Umbilical cord (tissue), 2 donors: ENCODE measurements at places on chromosomes 3 and 15. TPM values are rescaled to one million over a fixed set of nuclear protein-coding genes. Genes with fewer than 3 reads are reported as not detected.
A peak's percentile ranks its signal among the peaks of the same experiment; 100 is the strongest.

GP9 gene
- total RNA-seq: 3.6 TPM

SLC28A1 gene
- total RNA-seq: 0.72 TPM

CCR3 gene
- total RNA-seq: 41.7 TPM

BNC1 gene
- 6.3 TPM for total RNA-seq

C3orf22 gene
- 1.7 TPM for total RNA-seq

PP2D1 gene
- total RNA-seq: 2.9 TPM

DNA sequence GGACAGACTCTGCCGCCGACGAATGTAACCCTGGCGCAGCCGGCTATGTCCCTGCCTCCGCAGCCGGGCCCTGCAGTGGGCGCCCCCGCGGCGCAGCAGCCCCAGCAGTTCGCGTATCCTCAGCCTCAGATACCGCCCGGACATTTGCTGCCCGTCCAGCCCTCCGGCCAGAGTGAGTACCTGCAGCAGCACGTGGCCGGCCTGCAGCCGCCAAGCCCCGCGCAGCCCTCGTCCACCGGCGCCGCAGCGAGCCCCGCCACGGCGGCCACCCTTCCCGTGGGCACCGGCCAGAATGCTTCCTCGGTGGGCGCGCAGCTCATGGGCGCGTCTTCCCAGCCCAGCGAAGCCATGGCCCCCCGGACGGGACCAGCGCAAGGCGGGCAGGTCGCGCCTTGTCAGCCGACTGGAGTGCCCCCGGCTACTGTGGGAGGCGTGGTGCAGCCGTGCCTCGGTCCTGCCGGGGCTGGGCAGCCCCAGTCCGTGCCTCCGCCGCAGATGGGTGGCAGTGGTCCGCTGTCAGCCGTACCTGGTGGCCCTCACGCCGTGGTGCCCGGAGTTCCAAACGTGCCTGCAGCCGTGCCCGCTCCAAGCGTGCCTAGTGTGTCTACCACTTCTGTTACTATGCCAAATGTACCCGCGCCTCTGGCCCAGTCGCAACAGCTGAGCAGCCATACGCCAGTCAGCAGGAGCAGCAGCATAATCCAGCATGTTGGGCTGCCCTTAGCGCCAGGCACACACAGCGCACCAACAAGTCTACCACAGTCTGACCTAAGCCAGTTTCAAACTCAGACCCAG, 2.4 kb downstream of the TSC22D2 start:
- DNase-seq: peak; percentile 49

SEMA3F gene
- total RNA-seq: 9.1 TPM

KAT2B gene
- 52.5 TPM for total RNA-seq

DNA sequence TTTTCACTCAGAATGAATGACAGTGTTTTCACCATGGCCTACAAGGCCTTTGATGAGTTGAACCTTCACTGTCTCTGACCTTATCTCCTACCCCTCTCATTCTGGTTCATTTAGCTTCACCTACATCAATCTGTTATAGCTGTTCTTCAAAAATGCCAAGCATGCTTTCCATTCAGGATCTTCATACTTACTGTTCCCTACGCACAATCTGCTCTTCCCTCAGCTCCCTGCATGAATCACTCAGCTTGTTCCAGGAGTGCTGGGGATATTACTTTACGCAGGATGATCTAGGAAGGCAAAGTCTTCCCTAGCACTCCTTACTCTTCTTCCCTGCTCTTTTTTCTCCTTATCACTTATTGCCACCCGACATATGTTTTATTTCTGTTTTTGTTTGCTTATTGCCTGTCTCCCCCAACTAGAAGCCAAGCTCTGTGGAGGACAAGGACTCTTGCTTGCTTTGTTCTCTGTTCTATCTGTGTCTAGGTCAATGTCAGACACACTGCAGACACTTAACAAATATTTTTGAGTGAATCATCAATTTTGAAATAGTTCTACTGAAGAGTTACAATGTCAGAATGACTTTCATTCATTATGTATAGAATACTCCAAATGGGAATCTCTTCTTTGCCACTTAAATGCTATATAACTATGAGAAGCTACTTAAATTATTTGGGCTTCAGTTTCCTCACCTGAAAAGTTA, 238.3 kb upstream of the FEZF2 start:
- DNase-seq: no peak

EFCAB12 gene
- 1.4 TPM for total RNA-seq

CHRD gene
- total RNA-seq: 13.7 TPM

GNAT1 gene
- total RNA-seq: not detected

DNA sequence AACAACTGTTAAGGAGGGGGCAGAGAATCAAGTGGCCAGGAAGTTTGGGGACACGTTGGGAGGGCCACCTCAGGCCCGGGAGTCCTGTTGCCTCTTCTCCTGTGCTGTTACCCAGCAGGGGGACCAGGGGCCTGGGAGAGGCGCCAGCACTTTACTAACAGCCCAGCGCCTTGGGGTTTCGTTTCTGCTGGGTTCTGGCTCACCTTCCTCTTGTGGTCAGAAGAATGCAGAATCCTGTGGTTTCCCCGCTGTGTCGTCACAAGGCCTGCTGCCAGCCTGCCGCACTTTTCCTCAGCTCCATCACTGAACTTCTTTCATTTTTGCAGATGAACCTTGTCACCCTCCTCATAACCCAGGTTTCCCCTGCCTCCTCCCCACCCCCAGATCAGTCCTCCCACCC, 67.7 kb downstream of the SLC30A4 start:
- DNase-seq: peak; percentile 17

DNA sequence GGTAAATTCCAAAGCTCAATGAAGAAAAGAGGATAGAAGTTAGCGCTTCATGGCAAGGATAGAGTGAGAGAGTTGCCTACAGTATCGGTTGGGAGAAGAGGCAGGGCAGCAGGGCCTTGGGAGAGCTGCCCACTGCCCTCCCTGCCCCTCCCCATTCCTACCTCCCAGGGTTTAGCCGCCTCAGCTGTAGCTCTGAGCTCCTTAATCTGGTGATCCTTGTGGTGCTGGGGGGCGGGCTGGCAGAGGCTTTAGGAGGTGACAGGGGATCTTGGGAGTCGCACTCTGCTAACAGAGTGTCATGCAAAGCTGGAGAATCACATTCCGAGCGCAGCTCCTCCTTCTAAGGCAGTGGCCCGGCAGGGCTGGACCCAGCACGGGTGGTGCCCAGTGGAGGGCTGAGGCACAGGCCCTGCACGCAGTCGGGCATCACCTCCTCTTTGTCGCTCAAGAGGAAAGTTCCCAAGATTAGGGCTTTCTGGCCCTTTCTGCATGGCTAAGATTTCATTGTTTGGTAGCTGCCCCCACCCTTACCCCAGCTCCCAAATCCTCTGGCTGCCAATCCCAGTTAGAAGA, 57.1 kb upstream of the POLG start:
- DNase-seq: no peak
